ENCODE measurements at places on chromosomes 13 and 19. TPM values are rescaled to one million over a fixed set of nuclear protein-coding genes. Genes with fewer than 3 reads are reported as not detected.

Gene PNMA8C
- total RNA-seq, result not detected

Gene PSG1
- total RNA-seq, result not detected

Gene TNNI3
- total RNA-seq, result not detected

Gene PCDH9
- 0.37 TPM for total RNA-seq

Gene PGLYRP1
- not detected for total RNA-seq

Gene EFNA2
- total RNA-seq, result 43.0 TPM

Gene ZNF491
- total RNA-seq, result 2.4 TPM

Gene OVOL3
- not detected for total RNA-seq

Gene ZNF880
- 9.7 TPM for total RNA-seq

Gene C19orf81
- total RNA-seq, result not detected

All from transverse colon (tissue), 4 donors.